ENCODE measurements at places on chromosomes 3 and 15. TPM values are rescaled to one million over a fixed set of nuclear protein-coding genes. Genes with fewer than 3 reads are reported as not detected.

DNA sequence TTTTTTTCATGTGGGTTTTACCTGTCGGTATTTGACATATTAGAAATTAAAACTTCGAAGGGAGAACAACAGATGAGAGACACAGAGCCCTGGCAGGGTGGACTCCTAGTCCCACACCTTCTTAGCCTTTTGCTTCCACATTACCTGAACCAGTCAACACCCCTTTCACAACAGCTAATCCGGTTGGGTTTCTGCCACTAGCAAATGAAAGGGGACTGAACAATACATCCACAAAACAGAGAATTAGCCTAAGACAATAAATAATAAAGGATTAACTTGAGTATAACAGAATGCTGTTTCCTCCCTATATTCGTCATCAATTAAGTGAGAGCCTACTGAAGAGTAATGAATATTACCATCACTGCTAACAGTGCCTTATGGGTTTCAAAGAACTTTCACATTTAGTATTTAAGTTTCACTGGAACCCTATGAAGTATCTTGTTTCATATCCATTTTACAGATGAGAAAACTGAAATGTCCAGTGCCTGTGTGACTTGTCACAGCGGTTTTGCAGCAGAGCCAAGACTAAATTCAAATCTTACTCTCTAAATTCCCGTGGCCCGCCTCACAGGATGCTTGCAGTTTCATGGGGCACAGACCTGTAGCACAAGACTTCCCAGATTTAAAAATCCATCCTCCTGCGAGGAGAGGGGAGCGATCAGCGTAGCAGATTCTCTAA lies 1.0 kb upstream of the RAB8B start:
- H3K4me1 ChIP-seq = peaks cover 37% of the 10 kb centered on the region
- H3K4me3 ChIP-seq = peak overlapping the region; percentile 86
- no peaks in the 10 kb centered on the region for H3K36me3 ChIP-seq
- peak overlapping the region; percentile 43 for H3K27ac ChIP-seq

The IQCF5 gene
- not detected for total RNA-seq

The RARRES1 gene
- total RNA-seq = 1.3 TPM

DNA sequence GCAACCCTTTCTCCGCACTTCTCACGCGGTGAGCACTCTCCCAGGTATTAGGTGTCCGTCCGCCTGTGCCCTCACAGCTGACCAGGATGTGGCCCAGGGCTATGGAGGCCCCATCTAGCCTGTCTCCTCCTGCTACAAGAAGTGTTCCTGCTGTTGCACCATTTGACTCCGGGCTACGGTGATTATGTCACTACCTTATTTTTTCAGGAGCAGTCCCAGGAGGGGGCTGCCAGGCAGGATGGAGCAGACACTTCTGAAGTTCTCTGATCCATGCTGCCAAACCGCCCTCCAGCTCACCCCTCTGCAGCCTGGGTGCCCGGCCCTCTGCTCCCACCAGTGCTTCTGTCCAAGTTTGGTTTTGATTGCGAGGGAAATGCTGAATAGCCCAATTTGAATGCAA lies 36.9 kb downstream of the ZXDC start:
- H3K27me3 ChIP-seq = no peaks in the 10 kb centered on the region
- no peak overlapping the region for H3K27ac ChIP-seq
- no peaks in the 10 kb centered on the region for H3K36me3 ChIP-seq
- no peak for DNase-seq
- no peaks in the 10 kb centered on the region for H3K4me1 ChIP-seq
- no peak overlapping the region for H3K4me3 ChIP-seq

DNA sequence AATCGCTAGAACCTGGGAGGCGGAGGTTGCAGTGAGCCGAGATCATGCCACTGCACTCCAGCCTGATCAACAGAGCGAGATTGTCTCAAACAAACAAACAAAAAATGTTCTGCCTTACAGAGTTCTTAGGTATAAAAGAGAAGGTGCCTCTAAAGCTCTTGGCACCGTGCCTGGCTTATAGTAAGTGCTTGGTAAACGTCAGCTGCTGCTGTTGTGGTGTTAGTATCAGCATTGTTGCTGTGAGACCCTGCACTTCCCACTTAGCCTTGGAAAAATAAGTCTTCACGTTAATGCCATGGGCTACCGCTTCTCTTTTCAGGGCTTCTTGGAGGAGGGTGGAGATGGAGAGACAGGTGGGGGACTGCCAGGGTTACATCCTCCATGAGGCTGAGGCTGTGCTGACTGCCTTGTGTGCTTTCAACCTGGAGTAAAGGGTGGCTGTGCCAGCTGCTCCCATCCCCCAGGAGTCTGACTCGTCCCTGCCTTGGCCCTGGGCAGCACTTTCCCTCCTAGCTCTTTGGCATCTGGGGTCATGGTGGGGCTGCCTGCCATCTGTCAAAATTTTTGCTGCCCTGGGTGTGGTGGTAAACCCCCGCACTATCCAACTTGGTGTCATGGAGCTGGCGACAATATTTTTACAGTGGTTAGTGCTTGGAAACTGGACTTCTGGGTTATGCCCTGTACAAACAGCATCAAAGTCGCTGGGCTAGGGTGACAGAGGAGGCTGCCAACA lies 17.8 kb downstream of the FLNB start:
- H3K27me3 ChIP-seq = no peaks in the 10 kb centered on the region
- H3K27ac ChIP-seq = peak overlapping the region; percentile 17
- H3K36me3 ChIP-seq = no peaks in the 10 kb centered on the region

GRCh38 chr15:28124841-28125240 lies 25.7 kb upstream of the OCA2 start:
- H3K36me3 ChIP-seq = peaks cover 6% of the 10 kb centered on the region
- H3K27ac ChIP-seq = no peak overlapping the region
- DNase-seq = no peak
- H3K4me1 ChIP-seq = no peaks in the 10 kb centered on the region

The RPL15 gene
- 1,523 TPM for total RNA-seq

- peak overlapping the region; percentile 79 for H3K27ac ChIP-seq
- no peaks in the 10 kb centered on the region for H3K36me3 ChIP-seq
- H3K4me3 ChIP-seq = peak overlapping the region; percentile 73
- H3K27me3 ChIP-seq = no peaks in the 10 kb centered on the region
- H3K4me1 ChIP-seq = 0 out of 2 replicates have a peak, but pooled peaks cover 3% of the 10 kb centered on the region
Measured at GRCh38 chr3:136819731-136820679, 1.1 kb downstream of the SLC35G2 start.

The USP50 gene
- total RNA-seq = not detected

GRCh38 chr3:129942296-129942695 lies 32.2 kb upstream of the TRH start:
- H3K27ac ChIP-seq = no peak overlapping the region
- no peak overlapping the region for H3K4me3 ChIP-seq
- no peaks in the 10 kb centered on the region for H3K4me1 ChIP-seq
- peak; percentile 74 for DNase-seq

The GHRL gene
- not detected for total RNA-seq

- no peaks in the 10 kb centered on the region for H3K4me1 ChIP-seq
- H3K27ac ChIP-seq = no peak overlapping the region
- no peak for DNase-seq
- no peak overlapping the region for H3K4me3 ChIP-seq
Measured at GRCh38 chr3:135325726-135326235, 530.7 kb downstream of the EPHB1 start.

- no peaks in the 10 kb centered on the region for H3K36me3 ChIP-seq
- H3K27ac ChIP-seq = no peak overlapping the region
- DNase-seq = no peak
- peaks cover 8% of the 10 kb centered on the region for H3K4me1 ChIP-seq
- H3K27me3 ChIP-seq = no peaks in the 10 kb centered on the region
- no peak overlapping the region for H3K4me3 ChIP-seq
Measured at GRCh38 chr3:126098391-126098858, 14.5 kb upstream of the SLC41A3 start.

The MEX3B gene
- 11.4 TPM for total RNA-seq

The CDHR4 gene
- total RNA-seq = not detected

DNA sequence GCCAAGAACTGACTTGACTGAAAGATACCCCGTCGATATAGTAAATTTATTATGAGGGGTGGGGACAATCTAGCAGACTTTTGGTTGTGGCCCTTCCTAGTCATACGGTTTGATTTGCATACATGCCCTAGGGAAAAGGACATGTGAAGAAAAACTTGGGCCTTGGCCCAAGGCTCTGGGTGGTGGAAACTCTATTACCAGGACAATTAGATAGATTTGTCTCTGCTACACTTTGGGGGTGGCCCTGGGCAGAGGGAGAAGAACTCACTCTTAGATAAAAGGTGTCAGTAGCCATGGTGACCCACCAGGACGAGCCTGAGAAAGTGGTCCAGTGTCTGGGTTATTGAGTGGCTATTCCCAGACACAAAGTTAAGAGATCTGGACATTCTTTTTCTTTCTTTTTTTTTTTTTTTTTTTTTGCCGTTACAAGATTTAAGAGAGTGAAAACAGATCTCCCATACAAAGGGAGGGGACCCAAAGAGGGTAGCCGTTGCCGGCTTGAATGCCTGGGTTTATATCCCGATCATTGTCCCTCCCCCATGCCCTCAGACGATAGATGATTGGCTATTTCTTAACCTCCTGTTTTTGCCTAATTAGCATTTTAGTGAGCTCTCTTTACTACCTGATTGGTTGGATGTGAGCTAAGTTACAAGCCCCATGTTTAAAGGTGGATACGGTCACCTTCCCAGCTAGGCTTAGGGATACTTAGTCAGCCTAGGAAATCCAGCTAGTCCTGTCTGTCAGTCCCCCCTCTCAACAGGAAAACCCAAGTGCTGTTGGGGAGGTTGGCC lies 96.4 kb upstream of the SMAD3 start:
- no peaks in the 10 kb centered on the region for H3K27me3 ChIP-seq
- no peak overlapping the region for H3K27ac ChIP-seq
- DNase-seq = no peak

DNA sequence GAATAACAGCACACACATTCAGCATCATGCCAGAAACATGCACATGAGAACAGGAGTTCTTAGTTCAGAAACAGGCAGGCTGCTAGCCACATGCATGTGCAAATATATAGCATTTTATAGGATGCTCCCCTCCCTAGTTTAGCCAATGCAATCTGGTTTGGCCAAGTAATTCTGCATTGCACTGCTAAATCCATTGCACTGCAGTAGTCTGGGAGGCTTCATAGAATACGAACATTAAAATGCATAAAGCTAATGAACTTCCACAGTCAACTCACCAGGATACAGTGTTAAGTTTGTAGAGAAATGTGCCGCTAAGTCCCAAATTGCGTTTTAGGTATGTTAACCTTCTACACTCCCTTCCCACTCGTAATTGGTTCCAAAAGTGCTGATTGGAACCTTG lies 41.8 kb downstream of the EHHADH start:
- no peak for DNase-seq
- H3K27me3 ChIP-seq = no peaks in the 10 kb centered on the region
- no peaks in the 10 kb centered on the region for H3K36me3 ChIP-seq
- H3K4me3 ChIP-seq = no peak overlapping the region

GRCh38 chr3:195889870-195890295 lies 18.5 kb downstream of the TNK2 start:
- H3K4me1 ChIP-seq = peaks cover 34% of the 10 kb centered on the region

GRCh38 chr3:122100591-122101463 lies 45.7 kb downstream of the CD86 start:
- H3K27me3 ChIP-seq = peaks cover 21% of the 10 kb centered on the region
- no peaks in the 10 kb centered on the region for H3K4me1 ChIP-seq
- peak; percentile 11 for DNase-seq
- H3K27ac ChIP-seq = no peak overlapping the region
- H3K36me3 ChIP-seq = no peaks in the 10 kb centered on the region

GRCh38 chr3:109161487-109162123 lies 25.1 kb downstream of the C3orf85 start:
- no peaks in the 10 kb centered on the region for H3K27me3 ChIP-seq
- H3K4me1 ChIP-seq = no peaks in the 10 kb centered on the region
- DNase-seq = no peak
- no peak overlapping the region for H3K4me3 ChIP-seq
- no peak overlapping the region for H3K27ac ChIP-seq
- no peaks in the 10 kb centered on the region for H3K36me3 ChIP-seq

The GOLGA8G gene
- not detected for total RNA-seq

The GPR171 gene
- total RNA-seq = not detected

- no peak overlapping the region for H3K27ac ChIP-seq
- DNase-seq = peak; percentile 76
- H3K4me3 ChIP-seq = no peak overlapping the region
- H3K36me3 ChIP-seq = no peaks in the 10 kb centered on the region
Measured at GRCh38 chr3:14633819-14634424, 17.6 kb upstream of the CCDC174 start.

- peaks cover 10% of the 10 kb centered on the region for H3K4me1 ChIP-seq
- no peak for DNase-seq
- no peaks in the 10 kb centered on the region for H3K27me3 ChIP-seq
- H3K27ac ChIP-seq = peak overlapping the region; percentile 25
- H3K4me3 ChIP-seq = no peak overlapping the region
Measured at GRCh38 chr15:96285729-96286254, 44.7 kb upstream of the NR2F2 start.

GRCh38 chr3:25432176-25432720 lies 4.2 kb downstream of the RARB start:
- 0 out of 2 replicates have a peak, but pooled peaks cover 2% of the 10 kb centered on the region for H3K4me1 ChIP-seq
- H3K27me3 ChIP-seq = no peaks in the 10 kb centered on the region
- no peak overlapping the region for H3K4me3 ChIP-seq

GRCh38 chr3:70980646-70981170 lies 602.8 kb downstream of the FOXP1 start:
- H3K27me3 ChIP-seq = no peaks in the 10 kb centered on the region
- H3K36me3 ChIP-seq = peaks cover 29% of the 10 kb centered on the region
- no peak overlapping the region for H3K4me3 ChIP-seq
- no peak for DNase-seq

GRCh38 chr3:96900566-96900965 lies 86.2 kb downstream of the EPHA6 start:
- H3K4me1 ChIP-seq = no peaks in the 10 kb centered on the region
- H3K27ac ChIP-seq = no peak overlapping the region
- no peak for DNase-seq
- no peaks in the 10 kb centered on the region for H3K36me3 ChIP-seq
- no peak overlapping the region for H3K4me3 ChIP-seq
- H3K27me3 ChIP-seq = no peaks in the 10 kb centered on the region

DNA sequence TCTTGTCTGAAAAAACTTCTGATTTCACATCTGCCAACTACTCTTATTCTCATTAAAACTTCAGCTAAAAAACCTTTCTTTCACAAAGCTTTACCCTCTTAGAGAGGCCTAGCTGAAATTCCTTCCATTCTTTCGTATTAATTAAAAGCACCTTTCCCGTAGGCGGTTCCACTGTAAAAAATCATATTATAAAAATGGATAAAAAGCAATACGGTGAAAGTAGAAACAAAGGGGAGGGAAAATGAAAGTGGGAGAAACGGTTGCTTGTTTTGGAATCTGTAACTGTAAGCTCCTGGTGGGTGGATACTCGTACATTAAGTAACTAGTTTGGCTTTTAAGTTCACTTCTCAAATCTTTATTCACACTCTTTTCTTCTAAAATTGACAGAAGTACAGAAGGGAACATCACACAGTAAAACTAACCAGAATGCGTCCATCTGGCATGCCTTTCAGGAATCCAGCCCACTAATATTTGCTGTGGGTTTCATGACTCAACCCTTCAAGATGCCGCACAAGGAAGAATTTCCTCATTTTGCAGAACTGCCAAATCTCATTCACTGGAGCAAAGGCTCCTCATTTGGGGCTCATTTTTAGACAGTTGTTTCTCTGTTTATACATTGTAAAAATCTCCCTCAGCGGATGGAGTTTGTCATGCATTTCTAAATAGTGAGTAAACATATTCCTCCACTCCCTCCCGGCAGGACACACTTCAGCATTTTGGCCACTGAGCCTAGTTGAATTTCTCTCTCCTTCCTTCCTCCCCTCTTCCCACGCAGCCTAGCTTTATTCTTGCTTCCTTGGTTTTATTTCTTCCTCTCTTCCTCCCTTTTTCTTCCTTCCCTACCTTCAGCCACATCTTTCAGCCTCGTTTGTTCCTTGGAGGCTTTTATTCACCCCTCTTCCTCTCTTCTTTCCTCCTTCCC lies 419.5 kb upstream of the NAALADL2 start:
- no peaks in the 10 kb centered on the region for H3K36me3 ChIP-seq
- peaks cover 28% of the 10 kb centered on the region for H3K4me1 ChIP-seq
- H3K27ac ChIP-seq = peak overlapping the region; percentile 100
- H3K4me3 ChIP-seq = peak overlapping the region; percentile 89
- peak; percentile 97 for DNase-seq
